ENCODE measurements at places on chromosomes 7 and 10.

GRCh38 chr10:124529661-124530214 is 68.1 kb downstream of the LHPP start:
- DNase-seq: no peak

GRCh38 chr10:44512431-44513022 is 127.6 kb upstream of the CXCL12 start:
- no peak for DNase-seq

DNA sequence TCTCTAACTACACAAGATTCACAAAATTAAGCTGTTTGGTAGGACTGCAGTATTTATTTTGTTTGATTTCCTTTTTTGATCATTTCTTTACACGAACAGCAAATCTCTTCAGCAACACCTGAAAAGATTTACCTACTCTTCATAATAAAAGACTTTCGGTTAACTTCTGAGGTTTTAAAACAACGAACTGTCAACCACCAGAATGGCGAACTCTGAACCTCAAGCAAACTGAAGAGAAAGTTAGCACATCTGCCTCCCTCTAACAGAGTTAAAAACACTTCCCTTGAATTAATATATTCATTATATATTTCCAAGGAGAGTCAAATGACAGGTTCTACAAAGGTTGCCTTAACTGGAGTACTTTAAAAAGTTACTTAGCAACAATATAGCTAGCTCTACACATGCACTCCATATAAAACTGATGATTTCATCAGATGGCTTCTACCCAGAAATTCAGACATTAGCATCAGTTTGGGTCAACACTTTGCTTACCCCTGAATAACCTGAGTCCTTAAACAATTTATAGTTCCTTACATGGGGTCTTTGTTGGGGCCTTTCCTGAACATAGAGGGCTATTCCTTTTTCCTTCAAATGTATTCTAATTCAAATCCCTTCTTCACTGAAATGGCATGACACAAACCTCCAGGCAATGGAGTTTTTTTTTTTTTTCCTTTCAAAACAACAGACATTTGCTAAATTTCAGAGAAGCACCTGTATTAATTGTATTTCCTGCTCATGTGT is 118.3 kb downstream of the SEM1 start:
- no peak for DNase-seq

GRCh38 chr7:153509768-153510167 is 542.4 kb upstream of the DPP6 start:
- no peak for DNase-seq

GRCh38 chr7:28643188-28643569 is 230.9 kb downstream of the CREB5 start:
- no peak for DNase-seq

DNA sequence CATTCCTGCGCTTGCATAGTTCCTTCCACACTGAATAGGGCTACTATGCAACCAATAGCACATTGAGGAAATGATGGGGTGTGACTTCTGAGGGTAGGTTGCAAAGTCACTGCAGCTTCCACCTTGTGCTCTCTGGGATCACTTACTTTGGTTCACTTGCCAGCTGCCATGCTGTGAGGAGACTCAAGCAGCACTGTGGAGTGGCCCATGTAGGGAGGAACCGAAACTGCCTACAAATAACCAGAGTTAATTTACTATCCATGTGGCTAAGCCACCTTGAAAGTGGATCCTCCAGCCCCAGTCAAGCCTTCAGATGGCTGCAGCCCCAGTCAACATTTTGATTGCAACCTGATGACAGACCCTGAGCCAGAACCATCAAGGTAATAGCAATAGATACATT is 64.3 kb downstream of the FAM204A start:
- DNase-seq: no peak
